Hematopoietic multipotent progenitor cell treated with erythropoietin and hydrocortisone succinate and interleukin-3 and kit ligand, for 6 days (in vitro differentiated cells): ENCODE measurements at places on chromosomes 3 and 15.

DNA sequence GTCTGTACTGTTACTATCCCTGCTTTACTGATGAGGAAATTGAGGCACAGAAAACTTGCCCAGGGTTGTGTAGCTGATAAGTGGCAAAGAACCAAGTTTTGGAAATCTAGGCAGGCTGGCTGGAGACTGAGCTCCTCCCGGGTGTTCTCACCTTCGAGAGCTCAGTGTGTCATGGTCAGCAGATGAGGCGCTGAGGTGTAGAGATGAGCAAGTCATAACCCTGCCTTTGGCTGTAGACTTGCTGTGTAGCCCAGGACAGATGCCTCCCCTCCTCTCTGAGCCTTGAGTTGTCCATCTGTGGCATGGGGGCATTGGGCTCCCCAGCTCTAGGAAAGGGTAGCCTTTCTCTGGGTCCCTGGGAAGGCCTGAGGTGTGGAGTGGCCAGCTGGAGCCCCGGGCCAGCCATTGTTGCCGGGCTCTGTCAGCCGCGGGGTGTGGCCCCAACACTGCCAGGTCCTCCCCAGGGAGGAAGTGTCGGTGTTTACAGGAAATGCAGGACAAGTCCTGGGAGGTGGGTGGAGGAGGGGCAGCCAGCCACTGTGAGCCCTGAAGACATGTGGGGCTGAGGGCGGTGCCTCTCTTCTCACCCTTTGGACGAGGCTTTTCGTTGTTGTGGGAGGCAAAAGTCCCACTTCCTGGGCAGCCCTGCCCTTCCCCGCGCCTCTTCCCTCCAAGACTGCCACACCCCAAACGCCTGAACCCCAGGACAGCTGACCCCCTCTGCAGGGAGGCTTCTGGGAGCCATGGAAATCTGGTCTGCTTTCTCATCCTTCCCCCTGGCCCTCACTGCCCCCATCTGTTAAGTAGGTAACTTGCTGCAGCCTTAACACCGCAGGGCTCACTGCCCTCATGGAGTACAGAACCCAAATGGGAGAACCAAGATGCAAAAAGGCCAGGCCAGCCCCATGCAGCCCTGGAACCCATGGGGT lies 29.1 kb downstream of the FGD5 start:
- DNase-seq: peak; percentile 11

DNA sequence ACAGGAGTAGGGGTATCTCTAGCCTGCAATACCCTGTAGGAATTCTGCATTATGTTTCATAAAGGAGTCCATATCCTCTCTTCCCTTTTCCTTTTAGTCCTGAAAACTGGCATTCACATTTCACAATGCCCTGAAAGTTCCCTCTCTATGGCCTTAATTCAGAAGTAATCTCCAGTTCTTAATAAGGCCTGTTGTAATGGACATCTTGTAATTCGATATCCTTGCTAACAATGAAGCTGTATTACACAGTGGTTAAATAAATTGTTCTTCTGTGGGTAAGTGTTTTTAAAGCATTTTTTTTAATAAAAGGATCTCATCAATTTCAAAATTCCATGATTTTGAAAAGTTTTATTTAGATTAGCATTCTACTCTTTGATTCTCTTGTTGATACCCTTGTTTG lies 34.3 kb upstream of the NEO1 start:
- no peak for DNase-seq

DNA sequence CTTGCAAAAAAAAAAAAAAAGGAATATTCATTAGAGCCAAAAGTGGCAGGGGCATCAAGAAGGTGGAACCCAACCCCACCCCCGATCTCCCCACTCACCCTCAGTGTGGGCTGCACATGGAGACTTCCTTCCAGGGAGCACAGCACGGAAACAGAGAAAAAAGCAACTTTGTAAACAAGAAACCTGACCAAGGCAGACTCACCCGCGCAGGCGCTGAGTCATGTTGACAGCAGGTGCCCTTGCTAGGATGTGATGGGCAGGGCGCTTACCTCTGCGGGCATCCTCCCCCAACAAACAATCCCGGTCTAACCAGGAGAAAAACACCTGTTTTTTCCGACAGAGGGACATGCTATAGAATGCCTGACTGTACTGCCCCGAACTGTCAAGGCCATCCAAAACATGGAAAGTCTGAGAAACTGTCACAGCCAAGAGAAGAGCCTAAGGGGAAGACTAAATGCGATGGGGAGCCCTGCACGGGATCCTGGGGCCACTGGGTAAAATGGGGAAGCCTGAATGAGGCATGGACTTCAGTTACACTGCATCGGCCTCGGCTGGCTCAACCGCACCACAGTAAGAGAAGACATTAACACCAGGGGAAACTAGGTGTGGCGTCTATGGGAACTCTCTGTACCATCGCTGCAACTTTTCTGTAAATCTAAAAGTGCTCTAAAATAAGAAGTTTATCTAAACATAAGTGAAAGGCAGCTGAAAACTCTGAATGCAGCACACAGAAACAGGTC lies 66.7 kb upstream of the GATA2 start:
- no peak for DNase-seq

DNA sequence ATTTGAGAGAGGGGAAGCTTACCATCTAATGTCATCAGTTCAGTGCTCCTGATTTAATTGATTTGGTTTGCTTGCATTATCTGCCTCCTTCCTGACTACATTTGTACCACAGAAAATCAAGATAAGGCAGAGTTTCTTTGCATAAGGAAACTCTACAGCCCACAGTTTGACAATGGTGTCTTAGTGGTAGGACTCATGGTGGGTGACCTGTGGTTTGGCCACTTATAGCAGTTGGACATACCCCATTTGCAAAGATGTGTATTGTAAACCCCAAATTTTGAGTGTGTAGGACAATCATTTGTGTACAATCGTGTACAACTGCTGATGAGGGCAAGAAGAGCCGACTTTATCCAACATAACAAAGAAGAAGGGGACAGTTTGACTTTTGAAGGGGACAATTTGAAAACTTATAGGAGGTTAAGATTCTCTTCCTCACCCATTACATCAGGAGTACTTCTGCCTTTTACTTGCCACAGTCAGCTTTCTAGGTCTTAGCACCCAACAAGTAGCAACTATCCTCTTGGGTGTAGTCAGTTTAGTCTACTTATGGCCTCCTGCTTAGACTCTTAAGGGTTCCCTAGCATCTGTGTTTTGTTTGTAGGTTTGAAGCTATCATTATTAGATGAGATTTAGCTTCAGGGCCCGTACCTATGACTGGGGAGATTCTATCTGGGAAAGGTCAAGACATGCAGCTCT lies 6.2 kb downstream of the TGFBR2 start:
- DNase-seq: peak; percentile 61

- DNase-seq: no peak
Measured at GRCh38 chr15:77527164-77527778, 105.4 kb downstream of the LINGO1 start.

- DNase-seq: no peak
Measured at GRCh38 chr15:29656636-29657475, 165.4 kb downstream of the TJP1 start.

- DNase-seq: no peak
Measured at GRCh38 chr3:179005213-179005612, 66.4 kb downstream of the ZMAT3 start.

- DNase-seq: no peak
Measured at GRCh38 chr3:172275586-172275985, 172.7 kb downstream of the GHSR start.

DNA sequence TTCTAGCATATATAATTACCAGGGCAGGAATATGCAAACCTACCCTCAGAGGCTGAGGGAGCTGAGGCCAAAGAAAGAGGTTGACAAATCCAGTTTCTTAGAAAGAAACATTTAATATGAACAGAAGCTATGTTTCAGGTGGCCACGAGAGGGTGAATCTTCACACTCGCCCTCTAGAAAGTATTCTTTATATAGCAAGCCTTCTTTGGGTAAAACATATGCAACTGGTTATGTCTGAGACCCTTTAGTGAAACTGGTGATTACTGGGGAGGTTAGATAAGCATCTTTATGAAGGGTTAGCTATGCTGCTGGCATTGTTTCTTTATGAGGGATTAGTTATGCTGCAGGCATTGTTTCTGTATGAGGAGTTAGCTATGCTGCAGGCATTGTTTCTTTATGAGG lies 50.7 kb upstream of the GOLGA6L2 start:
- DNase-seq: peak; percentile 42
